ENCODE measurements at places on chromosomes 6 and 20.

DNA sequence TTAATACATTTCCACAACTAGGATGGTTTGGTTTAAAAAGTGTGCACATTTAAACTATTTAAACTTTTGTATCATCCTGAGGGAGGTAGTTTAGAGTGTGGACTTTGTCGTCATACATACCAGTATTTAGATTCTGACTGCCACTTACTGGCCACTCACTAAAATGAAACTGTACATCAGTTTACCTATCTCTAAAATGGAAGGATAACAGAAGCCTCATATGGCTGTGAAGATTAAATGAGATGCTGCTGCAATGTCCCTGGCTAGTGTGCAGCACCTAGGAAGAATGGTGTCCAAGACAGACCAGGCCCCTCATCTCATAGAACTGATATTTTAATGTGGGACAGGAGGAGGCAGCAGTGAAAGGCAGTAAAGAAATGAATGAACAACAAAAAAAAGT, 12.0 kb upstream of the PKIG start:
- DNase-seq = no peak

GRCh38 chr20:48338717-48339116, 489.1 kb downstream of the PREX1 start:
- DNase-seq = no peak

GRCh38 chr20:23612396-23612795, 6.7 kb upstream of the CST9 start:
- DNase-seq = no peak

- no peak for DNase-seq
These were observed 601.4 kb upstream of the BTBD3 start for GRCh38 chr20:11316244-11316643.

DNA sequence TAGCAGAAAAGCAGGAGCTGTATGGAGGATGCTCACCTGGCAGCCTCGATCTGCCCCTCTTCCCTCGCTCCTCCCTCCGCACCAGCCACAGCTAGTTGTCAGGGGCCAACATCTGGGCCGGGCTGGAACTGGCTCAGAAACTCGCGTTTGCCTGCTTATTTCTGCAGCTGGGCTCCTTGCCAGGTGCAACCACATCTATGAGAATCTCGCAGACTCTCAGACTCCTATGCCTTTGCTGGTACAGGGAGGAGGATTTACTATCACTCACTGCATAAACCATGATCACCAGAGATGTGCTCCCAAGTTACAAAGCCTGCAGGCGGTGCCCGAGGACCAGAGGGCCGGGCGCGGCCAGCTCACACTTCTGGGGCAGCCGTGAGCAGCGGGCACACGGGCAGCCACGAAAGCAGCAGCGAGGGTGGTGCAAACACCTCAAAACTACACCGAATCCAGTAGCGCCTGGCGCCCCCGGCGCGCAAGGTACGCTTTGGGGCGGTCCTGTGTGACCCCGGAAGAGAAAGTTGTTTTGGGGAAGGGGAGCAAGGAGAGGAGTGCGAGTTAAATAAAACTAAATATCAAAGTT, 577 bp upstream of the LRRC1 start:
- peak; percentile 64 for DNase-seq

DNA sequence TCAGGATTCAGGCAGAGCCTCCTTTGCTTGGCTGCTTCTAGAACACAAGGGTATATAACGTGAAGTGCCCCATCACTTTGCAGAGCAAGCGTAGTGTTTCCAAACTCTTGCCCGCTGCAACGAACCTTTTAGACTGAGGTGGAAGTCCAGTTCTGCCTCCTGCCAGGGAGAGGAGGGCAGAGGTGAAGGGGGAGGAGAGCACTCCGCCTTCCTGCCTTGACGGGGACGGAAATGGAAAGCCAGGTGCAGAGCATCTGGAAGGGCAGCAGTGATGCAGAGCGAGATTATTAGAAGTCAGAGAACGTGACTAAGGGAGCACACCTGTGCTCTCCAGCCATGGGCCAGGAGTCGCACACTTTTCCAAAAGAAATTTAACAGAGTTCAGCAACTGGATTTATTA, 63.4 kb downstream of the RREB1 start:
- no peak for DNase-seq

DNA sequence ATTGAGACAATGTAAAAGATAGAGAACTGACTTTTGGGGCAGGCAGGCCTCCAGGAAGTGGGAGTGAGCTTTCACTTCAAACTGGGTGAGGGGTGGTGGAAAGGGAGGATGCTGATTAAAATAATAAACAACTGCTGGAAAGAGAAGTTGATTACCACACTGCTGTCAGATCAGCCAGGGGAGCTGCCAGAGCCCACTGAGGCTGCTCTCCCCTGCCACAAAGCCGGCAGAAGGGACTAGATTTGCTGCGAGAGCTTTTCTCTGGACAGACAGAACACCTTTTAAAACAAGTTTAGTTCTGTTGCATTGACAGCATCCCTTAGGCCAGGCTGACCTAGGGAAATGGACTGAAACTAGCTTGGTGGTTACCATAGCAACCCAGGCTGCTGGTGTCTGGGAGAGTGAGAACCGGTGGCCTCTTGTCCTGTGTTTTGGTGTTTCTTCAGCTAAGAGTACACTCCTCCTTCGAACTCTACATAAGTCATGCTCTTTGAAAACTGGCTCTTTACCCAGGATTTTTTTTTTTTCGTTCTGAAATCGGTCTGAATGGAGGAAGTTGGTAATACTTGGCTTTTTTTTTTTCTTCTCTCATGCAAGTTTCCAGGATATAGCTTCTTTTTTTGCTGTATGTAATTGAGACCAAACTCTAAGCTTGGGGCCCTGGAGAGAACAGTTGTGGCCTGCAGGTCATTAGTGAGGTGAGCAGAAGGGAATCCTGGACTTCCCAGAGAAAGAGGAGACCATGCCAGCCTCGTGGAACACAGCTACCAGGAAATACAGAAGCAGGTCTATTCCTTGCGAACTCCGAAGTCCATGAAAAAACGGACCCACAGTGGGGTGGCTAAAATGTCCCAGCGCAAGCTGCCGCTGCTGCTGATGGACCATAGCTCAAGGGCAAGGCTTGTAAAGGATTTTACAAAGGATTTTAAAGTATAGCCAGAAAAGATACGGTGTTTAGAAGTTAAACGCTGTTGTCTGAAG, 374.4 kb downstream of the UTRN start:
- DNase-seq = no peak

GRCh38 chr6:146968041-146968760, 236.0 kb upstream of the STXBP5 start:
- DNase-seq = peak; percentile 36

- no peak for DNase-seq
These were observed 977 bp upstream of the SMAP1 start for GRCh38 chr6:70666706-70667105.

Data from DMS153 (cell line).